IMR-90 (cell line): ENCODE measurements at places on chromosomes 4 and X. TPM values are rescaled to one million over a fixed set of nuclear protein-coding genes. Genes with fewer than 3 reads are reported as not detected.
A peak's percentile ranks its signal among the peaks of the same experiment; 100 is the strongest.

Gene PAGE5
- not detected in 2 replicates for total RNA-seq

Gene AREG
- 0.18 and 0.28 TPM in 2 replicates for total RNA-seq

DNA sequence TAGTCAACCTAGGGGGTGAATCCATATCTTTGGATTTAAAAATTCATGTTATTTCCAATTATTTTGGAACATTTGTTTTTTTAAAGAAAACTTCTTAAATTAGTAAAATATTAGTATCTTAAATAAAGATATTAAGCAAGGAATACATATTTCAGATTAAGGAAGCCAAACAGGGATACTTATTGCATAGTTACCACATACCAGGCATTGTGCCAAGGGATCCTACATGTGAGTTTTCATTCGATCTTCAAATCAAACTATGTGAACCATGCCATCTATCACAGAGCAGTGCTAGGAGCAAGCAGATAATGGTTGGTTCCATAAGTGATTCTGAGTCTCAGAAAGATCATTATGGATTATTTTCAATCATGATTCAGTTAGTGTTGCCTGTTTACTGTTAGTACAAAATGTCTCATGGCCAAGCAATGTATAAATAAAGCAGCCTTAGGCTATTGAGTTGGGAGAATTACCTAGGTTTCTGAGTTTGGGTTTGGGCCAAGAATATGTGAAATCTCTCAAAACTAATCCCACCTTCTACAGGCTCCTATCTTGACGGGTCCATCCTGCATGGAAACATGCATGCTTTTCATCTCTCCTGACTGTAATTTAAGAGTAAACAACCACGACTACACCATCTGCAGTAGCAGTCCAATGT, 176.7 kb downstream of the NPFFR2 start:
- no peak for DNase-seq

DNA sequence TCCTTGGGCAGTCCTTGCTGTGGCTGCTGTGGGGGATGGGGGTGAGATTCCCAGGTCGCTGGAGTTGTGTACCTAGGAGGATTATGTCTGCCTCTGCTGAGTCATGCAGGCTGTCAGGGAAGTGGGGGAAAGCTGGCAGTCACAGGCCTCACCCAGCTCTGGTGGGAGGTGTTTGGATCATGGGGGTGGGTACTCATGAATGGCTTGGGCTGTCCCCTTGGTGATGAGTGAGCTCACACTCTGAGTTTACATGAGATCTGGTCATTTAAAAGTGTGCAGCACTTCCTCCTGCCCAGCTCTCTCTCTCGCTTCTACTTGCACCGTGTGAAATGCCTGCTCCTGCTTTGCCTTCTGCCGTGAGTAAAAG, 24.6 kb upstream of the PDLIM3 start:
- peak; percentile 68 for DNase-seq

GRCh38 chr4:7652451-7652881, 217.7 kb upstream of the PSAPL1 start:
- DNase-seq: no peak

DNA sequence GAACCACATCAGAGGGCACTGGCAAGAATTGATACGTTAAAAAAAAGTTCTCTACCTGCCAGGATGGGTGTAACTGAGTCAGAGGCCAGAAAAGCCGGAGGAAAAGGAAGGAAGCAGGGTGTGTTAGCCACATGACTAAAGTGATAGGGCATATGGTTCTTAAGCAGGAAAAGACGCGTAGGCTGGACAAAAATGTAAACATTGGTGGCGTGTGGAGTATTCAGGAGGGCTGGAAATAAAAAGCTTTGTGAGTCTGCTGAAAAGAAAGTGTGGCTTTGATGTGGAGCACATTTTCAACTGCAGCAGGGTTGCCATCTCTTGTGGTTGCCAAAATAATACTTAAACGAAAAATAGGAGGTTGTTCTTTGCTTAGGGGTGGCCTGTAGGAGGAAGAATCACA, 186.5 kb upstream of the RPL34 start:
- DNase-seq: peak; percentile 93

DNA sequence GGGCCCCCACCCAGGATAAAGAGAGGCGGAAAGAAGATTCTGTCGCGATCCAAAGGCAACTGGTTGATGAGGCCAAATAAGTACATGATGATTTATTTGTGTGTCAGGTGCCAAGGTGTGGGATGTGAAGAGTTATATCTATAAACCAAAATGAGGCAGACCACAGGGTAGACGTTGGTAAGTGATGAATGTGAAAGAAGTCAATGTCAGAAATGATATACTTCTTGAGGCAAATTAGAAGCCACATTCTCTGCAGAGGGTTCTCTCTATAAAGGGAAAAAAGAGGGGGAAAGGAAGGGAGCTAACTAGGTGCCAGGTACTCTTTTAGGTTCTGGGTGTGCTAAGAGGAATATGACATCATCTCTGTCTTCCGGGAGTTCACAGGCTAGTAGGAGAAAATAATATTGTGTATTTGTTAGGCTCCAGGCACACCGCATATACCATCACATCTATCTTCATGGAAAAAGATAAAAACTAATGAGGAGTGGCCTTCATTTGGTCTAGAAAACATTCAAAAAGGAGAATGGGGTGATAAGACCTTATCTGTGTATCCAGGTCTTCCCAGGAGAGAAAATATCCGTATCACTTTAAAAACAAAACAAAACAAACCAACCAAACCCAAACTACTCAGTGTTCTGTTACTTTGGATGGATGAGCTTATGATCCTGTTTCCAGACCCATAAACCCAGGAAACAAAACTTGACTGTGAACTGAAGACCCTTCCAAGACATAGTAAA, 4.8 kb upstream of the SH2D1A start:
- DNase-seq: no peak
